ENCODE measurements at places on chromosomes 1 and 21. TPM values are rescaled to one million over a fixed set of nuclear protein-coding genes. Genes with fewer than 3 reads are reported as not detected.

The CD1C gene
- total RNA-seq = not detected

- DNase-seq = peak; percentile 54
Measured at GRCh38 chr1:35062518-35063196, 16.5 kb upstream of the ZMYM1 start.

The CYP4X1 gene
- total RNA-seq = 0.59 TPM

The VWA1 gene
- total RNA-seq = 4.3 TPM

DNA sequence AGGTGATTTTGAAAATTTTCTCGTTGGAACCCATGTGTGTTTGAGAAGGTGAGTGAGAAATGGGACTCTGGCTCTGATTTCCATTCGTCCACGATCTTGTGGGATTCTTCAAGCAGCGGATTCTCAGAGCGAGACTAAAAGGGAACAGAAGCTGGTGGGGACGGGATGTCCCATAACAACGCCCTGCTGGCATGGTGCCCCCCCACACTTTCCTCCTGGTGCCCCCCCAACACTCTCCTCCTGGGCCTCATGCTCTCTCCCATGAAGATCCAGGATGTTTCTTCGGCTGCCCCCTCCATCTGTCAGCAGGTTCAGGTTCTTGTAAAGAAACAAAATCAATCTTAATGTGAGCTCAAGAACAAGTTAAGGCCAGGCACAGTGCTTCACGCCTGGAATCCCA lies 29.1 kb downstream of the PRDM15 start:
- no peak for DNase-seq

GRCh38 chr1:242065813-242066212 lies 66.9 kb upstream of the MAP1LC3C start:
- no peak for DNase-seq

DNA sequence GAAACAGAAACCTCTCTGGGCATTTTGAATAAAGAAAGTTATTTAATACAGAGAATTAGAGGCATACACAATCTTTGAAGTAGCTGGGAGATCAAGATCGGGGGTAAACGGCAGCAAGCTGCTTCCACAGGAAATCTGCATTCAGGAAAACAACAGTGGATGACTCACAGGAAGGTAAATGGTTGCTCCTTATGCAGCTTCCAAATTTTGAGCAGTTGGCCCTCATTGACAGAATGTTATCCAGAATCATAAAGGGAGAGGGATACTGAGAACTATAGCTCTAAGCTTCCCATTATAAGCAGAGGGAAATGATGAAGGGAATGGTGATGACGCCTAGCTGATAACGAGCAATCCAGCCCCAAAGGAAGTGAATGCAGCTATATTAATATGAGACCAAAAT lies 28.6 kb downstream of the ZMYND12 start:
- DNase-seq = no peak

GRCh38 chr1:173062150-173062938 lies 11.6 kb upstream of the TNFSF18 start:
- peak; percentile 35 for DNase-seq

DNA sequence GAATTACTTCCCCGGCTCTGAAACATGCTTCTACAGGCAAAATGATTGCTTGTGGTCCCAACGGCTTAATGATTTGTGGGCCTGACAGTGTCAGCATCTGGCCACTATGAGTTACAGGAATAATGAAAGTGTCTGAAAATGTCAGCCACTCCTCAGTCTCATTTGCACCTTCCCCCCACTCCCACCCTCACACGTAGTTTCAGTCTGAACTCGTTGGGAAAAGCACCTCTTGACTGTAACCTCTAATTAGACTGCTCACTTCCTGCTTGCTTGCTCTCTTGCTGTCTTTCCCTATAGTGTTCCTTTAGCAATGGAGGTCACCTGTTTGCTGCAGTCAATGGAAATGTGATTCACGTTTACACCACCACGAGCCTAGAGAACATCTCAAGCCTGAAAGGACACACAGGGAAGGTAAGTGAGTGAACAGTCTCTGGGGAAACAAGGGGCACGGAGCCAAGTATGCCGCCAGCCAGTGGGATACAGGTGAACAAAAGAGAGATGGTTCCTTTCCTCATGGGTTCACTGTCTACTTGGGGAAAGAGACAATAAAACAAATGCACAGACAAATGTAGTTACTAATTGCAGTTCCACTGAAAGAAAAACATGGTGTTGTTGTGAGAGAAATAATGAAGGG lies 27.1 kb downstream of the CFAP57 start:
- DNase-seq = no peak

DNA sequence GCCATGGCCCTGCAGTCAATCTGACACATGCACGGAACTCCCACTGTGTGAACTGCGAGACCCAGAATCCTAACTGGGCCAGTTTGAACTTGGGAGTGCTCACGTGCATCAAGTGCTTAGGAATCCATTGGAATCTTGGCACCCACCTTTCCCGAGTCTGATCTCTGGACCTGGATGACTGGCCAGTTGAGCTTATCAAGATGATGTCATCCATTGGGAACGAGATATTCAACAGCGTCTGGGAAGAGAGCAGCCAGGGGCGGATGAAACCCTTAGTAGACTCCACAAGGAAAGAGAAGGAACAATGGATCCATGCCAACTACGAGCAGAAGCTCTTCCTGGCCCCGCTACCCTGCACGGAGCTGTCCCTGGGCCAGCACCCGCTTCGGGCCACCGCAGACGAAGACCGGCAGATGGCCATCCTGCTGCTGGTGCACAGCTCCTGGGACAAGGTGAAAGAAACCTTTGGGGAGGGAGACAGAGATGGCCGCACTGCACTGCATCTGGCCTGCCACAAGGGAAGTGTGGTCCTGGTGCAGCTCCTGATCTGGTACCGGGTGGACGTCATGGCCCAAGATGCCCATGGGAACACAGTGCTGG lies 3.1 kb upstream of the TDRD5 start:
- peak; percentile 63 for DNase-seq

GRCh38 chr1:110190282-110190929 lies 19.7 kb upstream of the KCNC4 start:
- peak; percentile 54 for DNase-seq
